Amniotic stem cell (primary cell): ENCODE measurements at places on chromosomes 11 and 22.

DNA sequence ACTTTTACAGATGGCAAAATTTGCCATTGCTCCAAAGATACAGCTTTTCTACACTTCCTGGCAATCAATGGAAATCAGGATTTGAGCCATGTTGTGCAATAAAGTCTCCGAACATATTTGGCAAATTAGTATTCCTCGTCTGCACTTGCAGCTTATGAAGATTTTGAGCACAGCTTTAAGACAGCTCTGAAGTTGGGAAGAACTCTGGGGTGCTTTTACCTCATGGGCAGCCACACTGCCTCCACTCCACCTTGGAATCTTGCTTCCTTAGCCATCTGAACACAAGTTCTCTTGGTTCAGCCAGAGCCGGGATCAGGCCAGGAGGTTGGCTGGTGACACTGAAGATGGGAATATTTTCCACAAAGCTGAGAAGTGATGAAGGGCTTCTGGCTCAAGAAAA, 191.2 kb downstream of the CWF19L2 start:
- no peak for DNase-seq

DNA sequence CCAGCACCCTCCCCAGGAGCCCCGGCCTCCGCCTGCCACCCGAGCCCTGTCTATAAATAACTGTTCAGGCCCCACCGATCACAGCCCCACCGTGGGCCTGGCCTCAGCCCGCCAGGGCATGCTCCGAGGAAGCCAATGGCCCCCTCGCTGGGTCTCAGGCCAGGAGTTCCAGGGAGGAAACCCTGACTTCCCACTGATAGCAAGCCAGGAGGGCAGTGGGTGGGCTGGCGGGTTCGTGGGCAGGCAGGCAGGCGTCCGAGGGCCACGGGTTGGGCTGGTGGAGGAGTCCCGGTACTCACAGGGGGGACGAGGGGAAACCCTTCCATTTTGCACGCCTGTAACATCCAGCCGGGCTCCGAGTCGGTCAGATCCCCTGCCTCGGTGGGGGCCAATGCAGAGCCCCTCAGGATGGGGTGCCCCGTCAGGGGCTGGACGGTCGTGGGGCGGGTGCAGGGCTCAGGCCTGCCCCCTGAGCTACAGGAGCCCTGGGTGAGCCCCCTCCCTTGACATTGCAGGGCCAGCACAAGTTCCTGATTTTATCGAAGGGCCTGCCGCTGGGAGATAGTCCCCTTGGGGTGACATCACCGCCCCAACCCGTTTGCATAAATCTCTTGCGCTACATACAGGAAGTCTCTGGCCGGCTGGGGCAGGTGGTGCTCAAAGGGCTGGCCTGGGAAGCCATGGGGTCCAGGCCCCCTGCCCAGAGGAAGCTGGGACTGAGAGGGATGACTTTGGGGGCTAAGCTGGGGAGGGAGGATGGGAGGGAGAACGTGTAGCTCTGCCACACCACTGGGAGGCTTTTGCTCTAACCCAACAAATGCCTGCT, at the start of gene SPI1:
Gene SPI1, minus strand, starts transcription at position 538 of the 826 bp plus-strand sequence. Its CDS starts 194 bp downstream, at position 344.
- no peak for DNase-seq

- DNase-seq = no peak
Measured at GRCh38 chr11:2443881-2444820, at the start of gene TRPM5. Gene TRPM5 (minus strand): TSS chr11:2444514. CDS start chr11:2423036, 21,478 bp downstream.

- no peak for DNase-seq
Measured at GRCh38 chr22:19739448-19739895, 16.1 kb downstream of the GP1BB start.

DNA sequence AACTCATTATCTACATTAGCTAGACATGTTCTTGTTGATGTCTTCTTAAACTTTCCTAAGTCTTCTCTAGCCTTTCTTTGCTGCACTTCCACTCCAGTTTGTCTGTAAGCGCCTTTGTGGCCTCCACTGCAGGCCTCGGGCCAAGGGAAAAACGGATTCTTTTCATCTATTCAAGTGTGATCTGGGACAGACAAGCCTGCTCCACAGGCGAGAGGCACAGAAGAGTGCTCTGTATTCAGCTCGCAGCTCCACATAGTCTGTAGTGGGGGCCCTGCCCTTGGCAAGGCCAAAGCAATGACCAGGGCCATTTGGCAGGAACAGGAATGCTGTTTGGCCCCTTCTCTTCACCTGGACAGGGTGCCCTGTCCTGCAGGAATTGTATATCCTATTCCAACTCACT, 84.1 kb upstream of the BARX2 start:
- no peak for DNase-seq

DNA sequence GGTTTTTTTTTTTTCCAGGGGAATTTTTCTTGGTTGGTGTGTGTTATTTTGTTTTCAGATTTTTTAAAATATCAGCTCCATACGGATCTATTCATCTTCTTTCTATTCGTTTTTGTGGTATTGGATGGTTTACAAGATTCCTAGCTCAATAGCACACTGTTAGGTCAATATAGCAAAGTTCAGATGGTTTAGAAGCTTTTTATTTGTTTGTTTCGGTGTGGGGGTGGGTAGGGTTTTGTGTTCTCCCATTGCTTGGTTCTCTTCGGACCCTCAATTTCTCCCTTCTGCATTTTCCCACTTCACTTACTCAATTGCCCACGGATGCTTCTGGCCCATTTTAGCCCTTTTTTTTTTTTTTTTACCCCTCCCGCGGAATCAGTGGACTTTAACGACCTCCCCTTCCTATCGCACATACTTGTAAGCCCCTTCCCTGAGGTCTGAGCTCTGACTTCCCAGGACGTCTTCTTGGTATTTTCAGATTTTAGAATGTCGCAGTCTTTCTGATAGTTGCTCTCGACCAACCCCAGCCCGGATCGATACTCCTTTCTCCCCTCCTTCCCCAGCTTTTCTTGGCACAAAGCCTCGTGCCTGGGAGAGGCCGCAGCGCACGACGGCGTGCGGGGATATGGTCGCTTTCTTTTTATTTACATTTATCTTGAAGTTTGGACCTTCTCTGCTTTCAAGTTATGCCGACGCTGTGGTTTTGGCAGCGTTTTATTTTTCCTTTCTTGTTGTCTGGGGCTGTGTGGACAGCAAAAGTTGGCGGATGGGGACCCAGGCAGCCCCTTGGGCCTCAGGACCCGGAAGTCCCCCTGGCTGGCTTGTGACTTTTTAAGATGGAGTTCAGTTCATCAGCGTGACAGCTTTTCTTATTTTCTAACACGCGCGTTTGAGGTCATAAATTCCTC, 4.4 kb upstream of the SPDYC start:
- no peak for DNase-seq
